ENCODE measurements at places on chromosomes 12 and 14.

DNA sequence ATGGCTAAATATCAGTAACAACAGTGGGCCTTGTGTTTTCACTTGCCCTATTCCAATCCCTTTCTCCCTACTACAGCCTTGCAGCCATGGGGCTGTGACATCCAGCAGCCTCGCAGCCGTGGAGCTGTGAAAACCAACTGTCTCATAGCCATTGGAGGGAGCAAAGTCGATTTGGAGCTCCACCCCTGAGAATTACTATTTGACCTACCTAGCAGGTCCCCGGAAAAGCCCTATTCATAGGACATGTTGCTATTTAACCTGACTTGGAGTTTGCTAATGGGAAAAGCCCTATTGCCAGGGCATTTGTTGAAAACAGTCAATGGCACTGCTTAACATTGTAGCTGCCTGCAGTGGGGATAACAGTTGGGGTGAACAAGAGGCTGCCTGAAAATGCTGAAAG is 33.3 kb downstream of the ERG28 start:
- no peak for DNase-seq

GRCh38 chr14:99081880-99082279 is 190.1 kb downstream of the BCL11B start:
- no peak for DNase-seq

DNA sequence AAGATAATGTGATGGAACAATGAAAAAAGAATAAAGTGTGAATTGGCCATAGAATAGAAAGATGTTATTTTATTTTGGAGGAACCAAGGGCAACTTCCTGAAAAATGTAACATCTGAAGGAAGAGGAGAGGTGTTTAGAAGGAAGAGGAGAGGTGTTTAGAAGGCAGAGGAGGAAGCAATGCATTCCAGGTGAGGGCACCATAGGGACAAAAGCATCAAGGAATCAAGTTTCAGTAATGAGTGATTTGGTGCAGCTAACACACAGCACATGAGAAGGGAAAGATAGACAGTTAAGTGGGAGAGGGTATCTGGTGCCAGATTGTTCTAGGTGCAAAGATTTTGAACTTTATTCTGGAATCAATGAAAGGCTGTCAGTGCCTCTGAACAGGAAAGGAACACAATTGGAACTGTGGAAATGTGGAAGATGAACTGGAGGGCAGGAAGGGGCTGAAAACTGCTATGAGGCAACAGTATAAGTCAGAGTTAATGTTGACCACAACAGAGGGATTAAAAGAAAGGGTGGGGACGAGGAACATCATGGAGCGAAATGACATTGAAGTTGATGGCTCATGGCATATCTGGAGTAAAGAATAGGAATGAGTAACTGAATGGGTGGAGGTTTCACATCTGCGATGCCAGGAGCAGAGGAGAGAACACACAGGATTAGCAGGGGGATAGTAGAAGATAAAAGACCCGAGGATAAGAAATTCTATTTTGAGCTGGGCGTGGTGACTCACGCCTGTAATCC is 326.6 kb downstream of the LRIG3 start:
- no peak for DNase-seq

DNA sequence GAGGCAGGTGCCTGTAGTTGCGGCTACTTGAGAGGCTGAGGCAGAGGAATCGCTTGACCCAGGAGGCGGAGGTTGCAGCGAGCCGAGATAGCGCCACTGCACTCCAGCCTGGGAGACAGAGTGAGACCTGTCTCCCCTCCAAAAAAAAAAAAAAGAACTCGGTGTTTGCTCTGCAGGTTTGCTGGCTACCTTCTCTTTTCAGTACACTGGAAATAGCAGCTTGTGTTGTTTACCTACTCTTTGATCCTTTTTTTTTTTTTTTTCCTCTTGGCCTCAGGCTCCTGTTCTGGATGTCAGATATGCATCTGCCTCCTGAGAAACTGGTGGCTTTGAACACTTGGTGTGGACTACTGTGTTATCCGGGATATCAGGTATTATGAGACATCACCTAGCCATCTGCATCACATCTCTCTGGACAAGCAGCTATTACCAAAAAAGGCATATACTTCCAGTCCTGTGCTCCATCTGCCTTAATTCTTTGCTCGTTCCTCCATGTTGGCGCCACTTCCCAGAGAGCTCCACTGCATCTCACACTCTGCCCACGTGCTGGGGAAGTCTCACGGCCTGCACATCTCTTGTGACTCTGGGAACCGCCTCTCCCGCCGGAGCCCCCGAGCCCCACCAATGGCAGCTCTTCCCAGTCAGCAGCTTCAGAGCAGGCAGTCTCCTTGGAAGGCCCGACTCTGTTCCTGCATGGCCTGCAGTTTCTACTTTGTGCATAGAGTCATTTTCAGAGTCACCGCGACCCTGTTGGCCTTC is 50.9 kb upstream of the TRAF3 start:
- DNase-seq: no peak

DNA sequence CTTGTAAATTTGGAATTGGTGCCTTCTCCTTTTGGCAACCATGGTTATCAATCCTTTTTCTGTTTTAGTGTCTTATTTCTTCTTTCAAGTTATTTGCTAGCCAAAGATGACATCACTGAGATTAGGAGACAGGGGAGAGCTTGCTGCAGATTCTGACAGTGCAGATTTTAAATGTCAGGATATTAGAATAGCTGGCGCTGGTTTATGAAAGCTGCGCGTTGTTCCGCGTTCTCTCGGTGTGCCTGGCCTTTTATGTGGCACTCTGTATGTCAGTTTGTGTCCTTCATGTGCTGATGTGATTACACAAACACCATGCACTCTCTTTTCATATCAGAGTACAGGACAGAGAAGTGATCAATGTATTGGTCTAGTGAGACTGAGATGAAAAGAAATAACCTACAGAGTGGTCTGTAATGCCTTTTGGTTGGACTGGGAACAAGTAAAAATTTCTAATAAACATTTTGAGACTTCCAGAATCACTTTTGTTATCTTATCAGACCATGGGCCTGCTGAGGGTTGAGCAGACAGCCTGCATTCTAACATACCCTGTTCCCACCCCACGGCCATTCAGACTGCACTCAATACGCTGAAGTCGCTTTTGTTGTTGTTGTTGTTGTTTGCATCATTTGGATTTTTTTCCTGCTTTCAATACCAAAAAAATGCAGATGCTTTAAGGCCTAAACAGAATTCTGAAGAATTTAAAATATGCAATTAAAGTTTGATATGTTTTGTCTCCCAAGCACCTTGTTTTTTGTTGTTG is 49.7 kb upstream of the TRAF3 start:
- DNase-seq: no peak
